ENCODE measurements at places on chromosomes 7 and 10.
A peak's percentile ranks its signal among the peaks of the same experiment; 100 is the strongest.

DNA sequence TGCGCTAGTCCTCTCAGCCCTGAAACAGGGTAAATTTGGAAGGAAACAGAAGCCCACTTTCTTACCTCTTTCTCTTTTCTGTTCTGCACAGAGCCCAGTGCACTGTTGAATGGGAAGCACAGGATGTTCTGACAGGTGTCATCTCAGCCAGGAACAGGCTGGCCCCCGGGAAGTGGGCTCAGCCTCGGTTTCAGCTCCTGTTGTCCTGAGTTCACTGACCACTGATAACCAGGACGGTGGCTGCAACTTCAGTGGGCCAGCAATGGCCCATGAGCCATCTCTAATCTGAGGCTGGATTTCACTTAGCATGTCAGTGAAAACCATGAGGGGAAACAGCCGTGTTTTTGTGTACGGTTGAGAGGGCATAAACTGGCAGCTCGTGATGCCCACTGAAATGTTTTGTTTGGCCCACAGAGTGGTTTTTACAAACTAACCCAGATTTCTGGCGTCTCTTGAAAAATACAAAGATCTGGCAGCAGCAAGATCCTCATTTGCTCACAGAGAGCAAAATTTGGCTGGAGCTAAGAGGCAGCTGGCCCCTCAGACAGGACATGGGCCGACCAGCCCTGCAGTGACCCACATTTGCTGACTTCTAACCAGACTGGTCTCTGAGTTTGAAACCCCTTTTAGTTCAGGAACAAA, 455.9 kb downstream of the PAXIP1 start:
- no peak overlapping the region for H3K27ac ChIP-seq
- no peaks in the 10 kb centered on the region for H3K36me3 ChIP-seq
- no peak for DNase-seq
- no peaks in the 10 kb centered on the region for H3K4me1 ChIP-seq
- H3K27me3 ChIP-seq = no peaks in the 10 kb centered on the region
- H3K4me3 ChIP-seq = no peak overlapping the region

DNA sequence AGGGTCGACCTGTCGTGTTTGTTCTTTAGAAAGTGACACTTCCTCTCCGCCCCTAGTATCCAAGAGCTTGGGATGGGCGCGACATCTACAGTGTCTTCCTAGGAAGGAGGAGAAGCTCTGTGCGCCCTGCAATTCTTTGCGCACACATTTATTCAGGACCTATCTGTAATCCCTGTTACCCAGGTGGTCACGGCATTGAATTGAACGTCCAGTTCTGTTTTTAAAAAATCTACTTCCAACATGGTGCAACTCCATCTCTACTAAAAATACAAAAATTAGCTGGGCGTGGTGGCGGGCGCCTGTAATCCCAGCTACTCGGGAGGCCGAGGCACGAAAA, 606 bp upstream of the LAMB1 start:
- peaks cover 76% of the 10 kb centered on the region for H3K27me3 ChIP-seq
- peak overlapping the region; percentile 8 for H3K4me3 ChIP-seq
- no peak overlapping the region for H3K27ac ChIP-seq
- peaks cover 10% of the 10 kb centered on the region for H3K4me1 ChIP-seq
- DNase-seq = no peak

GRCh38 chr7:3991731-3992231, 690.3 kb upstream of the FOXK1 start:
- no peak for DNase-seq
- peaks cover 4% of the 10 kb centered on the region for H3K27me3 ChIP-seq
- H3K4me3 ChIP-seq = no peak overlapping the region
- no peaks in the 10 kb centered on the region for H3K36me3 ChIP-seq
- H3K4me1 ChIP-seq = no peaks in the 10 kb centered on the region

DNA sequence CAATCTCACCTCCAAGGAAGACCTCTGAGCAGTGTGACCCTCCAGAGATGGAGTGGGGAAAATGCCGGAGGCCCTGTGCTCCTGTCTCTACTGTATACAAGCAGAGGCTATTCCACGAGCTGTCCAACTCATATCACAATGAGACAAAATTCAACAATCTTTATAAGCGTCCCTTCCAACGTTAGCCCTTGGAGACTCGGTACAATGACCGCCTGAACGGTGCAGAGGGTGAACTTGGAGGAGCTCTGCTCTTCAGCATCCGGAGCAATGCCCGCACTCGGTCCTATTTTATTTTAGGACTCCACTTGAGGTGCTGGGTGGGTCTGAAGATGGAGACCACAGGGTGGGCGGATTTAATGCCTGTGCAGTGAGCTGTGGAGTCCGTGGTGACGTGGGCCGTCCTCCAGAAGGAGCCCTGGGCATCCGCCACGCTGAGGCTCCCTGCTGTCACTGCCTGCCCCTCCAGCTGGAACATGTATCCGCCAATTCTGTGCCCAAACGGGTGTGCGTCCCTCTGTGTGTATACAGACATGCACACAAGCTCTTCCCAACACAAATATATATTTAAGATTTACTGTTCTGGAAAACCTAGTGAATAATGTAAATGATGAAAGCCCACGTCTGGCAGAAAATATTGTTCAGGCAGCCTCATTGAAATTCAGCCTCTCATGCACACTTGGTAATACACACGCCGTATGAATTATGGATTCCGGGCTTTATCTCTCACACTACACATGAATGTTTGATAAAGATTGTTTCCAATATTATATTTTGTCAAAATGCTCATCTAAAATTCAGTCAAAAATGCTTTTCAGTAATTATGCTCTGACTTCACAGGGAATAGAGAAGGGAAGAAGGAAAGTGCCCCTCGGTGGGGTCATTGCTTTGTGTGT, 239.9 kb upstream of the ZMIZ1 start:
- no peaks in the 10 kb centered on the region for H3K36me3 ChIP-seq
- H3K27ac ChIP-seq = no peak overlapping the region
- peaks cover 6% of the 10 kb centered on the region for H3K27me3 ChIP-seq
- H3K4me3 ChIP-seq = no peak overlapping the region
- DNase-seq = no peak

DNA sequence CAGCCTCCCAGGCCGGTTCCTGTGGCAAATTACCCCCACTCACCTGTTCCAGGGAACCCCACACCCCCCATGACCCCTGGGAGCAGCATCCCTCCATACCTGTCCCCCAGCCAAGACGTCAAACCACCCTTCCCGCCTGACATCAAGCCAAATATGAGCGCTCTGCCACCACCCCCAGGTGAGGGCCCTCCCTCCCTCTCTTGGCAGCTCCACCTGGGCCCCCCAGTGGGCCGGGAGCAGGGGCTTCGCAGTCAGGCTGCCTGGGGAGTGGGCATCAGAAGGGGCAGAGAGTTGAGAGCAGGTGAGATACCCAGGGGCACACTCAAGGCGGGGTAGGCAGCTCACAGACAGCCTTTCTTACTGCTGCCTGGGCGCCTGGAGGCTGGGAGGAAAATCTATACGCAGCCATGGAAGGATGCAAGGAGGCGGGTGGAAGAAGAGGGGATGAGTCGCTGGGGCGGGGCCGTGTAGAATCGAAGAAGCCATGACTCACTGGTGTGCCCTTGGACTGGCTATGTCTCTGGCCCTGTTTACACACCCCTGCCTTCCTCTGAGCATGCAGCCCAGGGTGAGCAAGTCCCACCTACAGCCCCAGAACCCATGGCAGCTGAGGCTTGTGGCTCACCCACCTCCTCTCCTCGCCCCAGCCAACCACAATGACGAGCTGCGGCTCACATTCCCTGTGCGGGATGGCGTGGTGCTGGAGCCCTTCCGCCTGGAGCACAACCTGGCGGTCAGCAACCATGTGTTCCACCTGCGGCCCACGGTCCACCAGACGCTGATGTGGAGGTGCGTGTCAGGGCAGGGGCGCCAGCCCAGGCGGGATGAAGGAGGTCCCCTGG, 48.6 kb upstream of the PPIF start:
- no peak overlapping the region for H3K27ac ChIP-seq
- H3K36me3 ChIP-seq = peaks cover 24% of the 10 kb centered on the region
- peaks cover 17% of the 10 kb centered on the region for H3K4me1 ChIP-seq
- DNase-seq = no peak
